ENCODE measurements at places on chromosomes 13 and 19. TPM values are rescaled to one million over a fixed set of nuclear protein-coding genes. Genes with fewer than 3 reads are reported as not detected.
A peak's percentile ranks its signal among the peaks of the same experiment; 100 is the strongest.

Gene KCNN4
- total RNA-seq: 0.51 TPM

DNA sequence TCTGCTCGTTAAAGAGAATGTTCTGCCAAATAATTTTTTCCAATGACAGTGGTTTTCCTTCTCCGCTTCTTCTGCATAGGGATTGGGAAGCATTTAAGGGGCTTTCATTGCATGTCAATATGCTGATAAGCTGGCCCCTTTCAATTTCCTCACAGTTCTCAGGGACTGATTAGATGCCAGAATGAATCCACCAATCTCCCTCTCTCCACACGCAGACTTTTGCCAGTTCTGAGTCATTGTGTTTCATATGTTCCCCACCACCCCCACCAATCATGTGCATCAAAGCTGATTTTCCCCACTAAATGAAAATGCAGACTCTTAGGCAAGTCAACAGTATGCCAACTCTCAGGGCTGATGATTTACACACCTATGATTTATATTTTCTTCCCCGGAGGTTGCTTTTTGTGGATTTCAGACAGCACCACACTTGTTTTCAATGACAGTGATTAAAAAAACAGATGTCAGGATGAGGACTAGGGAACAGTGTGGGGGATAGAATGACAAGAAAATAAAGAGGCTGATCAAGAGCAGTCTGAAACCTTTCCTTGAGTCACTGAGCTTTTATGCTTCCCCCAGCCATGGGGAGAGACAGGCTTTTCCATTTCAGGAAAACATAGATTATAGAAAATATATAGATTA is 47.9 kb upstream of the C13orf42 start:
- no peak for DNase-seq

DNA sequence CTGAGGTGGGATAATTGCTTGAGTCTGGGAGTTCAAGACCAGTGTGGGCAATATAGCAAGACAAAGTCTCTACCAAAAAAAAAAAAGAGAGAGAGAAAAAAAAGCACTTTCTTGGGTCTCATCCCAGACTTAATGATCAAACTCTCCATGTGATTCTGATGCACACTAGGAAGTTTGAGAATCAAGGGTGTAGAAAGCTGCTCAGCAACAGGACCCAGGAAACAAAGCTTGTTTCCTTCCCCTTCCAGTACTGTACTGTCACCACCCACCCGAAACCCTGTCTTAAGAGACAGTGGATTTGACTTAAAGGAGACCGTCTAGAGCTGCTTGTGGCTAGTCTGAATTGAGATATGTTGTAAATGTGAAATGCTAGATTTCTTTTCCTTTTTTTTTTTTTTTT is 5.8 kb downstream of the MISP3 start:
- DNase-seq: no peak

Gene SLC25A41
- 0.13 TPM for total RNA-seq

DNA sequence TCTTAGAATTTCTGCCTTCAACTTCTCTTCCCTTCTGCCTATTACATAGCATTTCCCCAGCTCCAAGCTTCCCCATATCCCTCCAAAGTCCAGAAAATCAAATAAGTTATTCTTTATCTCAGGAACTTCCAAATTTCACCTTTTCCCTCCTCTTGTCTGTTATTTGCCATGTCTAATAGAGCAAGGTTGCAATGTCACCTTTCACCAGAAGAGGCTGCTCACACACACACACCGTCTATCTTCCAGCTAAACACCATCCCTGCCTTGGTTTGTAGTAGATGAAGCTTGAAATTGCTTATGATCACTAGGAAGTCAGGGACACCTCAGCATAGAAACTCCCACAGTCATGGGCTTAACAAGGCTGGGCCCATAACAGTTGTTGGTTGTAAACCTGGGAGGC is 48.4 kb downstream of the ZNRF4 start:
- no peak for DNase-seq

Gene DCLK1
- 10.5 TPM for total RNA-seq

Gene KLK15
- not detected for total RNA-seq

Gene KIR2DL1
- not detected for total RNA-seq

DNA sequence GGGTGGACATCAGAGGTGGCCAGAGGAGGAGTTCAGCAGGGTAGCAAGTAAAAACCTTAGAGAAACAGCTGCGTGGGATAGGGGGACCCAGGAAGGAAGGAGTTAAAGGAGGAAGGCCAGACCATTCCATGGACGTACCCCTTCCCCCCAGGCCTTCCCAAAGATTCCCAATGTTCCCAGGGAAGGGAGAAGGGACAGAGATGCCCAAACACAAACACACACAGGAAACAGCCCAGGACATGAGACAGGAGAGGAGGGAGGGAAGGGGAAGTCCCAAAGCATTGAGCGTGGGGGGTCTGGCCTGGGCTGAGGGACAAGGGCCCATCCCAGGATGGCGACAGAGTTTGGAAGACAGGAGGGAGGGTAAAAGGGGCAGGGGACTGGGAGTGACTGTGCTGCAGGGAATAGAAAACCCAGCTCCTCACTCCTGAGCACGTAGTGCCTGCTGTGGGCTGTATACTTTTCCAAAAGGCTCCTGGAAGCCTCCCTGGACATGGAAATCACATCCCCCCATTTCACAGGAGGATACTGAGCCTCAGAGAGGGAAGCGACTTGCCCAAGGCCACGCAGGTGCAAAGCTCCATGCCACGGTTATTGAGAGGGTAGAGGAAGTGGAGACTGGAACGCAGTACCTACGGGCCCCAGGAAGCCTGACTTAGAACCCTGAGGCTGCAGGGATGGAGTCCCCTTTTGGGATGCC is 1.1 kb downstream of the SYDE1 start:
- DNase-seq: no peak

DNA sequence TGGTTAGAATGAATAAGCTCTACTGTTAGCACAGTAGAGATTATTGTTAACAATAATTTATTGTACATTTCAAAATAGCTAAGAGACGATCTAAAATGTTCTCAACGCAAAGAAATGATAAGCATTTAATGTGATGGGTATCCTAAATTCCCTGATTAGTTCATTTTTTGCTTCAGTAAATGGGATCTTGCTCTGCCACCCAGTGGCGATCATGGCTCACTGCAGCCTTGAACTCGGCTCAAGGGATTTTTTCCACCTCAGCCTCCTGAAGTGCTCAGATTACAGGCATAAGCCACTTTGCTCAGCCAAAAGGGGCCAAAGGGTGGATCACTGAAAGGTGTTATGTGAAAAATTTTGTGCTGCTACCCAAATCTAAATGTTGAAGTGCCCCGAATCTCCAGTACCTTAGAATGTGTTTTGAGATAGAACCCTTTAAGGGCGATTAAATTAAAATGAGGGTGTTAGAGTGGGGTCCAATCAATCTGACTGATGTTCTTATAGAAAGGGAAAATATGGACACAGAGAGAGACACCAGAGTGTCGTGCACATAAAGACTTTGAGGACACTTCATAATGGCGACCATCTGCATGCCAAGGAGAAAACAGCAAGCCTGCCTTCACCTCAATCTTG is 31.5 kb upstream of the ZNF766 start:
- DNase-seq: peak; percentile 65

DNA sequence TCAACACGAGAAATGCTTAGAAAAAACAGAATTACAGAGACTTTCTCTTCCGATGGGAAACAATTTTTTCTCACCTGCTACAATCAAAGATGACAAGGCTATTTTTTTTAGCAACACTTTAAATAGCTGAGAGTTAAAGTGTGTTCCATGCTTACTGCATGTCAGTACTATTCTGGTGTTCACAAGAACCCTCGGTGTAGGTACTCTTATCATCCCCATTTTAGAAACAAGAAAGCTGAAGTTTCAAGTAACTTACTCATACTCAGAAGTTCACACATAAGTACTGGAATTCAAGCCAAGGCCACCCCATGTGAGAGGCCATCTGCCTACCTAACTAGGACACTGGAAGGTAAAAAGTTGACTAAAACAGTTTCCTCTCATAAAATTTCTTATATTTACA is 9.0 kb upstream of the TNFRSF19 start:
- DNase-seq: no peak

DNA sequence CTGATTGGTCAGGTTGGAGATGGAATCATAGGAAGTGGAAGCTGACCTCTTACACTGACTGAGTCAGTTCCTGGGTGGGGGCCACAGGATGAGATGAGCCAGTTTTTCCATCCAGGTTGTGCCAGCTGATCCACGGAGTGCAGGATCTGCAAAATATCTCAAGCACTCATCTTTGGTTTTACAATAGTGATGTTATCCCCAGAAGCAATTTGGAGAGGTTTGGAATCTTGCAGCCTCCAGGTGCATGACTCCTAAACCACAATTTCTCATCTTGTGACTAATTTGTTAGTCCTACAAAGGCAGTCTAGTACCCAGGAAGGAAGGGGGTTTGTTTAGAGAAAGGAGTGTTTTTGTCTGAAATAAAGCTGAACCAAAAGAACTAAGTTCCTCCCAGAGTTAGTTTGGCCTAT is 212.8 kb downstream of the SLITRK6 start:
- no peak for DNase-seq

DNA sequence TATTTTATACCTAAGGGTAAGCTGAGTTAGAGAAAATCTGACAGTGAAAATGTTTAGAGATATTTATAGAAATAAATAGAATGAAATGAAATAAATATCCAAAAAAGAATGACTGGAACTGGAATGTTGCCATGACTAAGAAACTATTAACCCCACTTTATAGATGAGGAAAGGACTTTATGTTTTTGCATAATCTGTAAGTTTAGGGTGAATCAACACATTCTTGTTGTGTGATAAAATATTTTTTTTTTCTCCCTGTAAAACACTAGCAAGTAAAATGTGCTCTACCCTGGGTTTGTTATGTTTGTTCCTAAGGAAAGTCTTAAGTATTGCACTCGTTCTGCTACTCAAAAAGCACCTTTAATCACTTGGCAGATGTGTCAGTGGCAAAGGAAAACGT is 83.8 kb upstream of the KL start:
- DNase-seq: no peak

GRCh38 chr19:4744451-4745174 is 21.0 kb upstream of the DPP9 start:
- DNase-seq: no peak

DNA sequence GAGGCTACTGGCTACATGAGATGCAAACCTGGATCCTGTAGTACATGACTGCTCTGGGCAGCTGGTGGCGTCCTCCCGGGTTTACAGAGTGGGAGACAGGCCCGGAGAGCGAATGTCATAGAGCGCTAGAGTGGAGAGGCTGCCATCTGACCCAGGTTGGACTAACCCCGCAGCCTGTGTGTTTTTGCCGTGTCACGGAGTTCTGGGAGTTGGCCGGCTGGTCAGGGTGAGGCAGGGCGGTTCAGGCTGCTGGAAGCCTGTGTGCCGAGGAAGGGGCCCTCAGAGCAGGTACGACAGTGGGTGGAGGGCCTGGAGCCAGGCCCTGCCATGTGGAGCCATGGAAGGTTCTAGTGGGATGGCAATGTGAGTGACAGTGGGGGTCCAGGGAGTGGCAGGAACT is 12.5 kb downstream of the CRTC1 start:
- no peak for DNase-seq

GRCh38 chr13:46489586-46490023 is 63.4 kb upstream of the LRCH1 start:
- no peak for DNase-seq

Gene PGLYRP1
- not detected for total RNA-seq

GRCh38 chr13:112899281-112900225 is 69.5 kb upstream of the MCF2L start:
- DNase-seq: no peak

GRCh38 chr13:110382229-110382628 is 75.1 kb downstream of the COL4A2 start:
- DNase-seq: no peak

- no peak for DNase-seq
Measured at GRCh38 chr19:54388802-54389139, 24.0 kb upstream of the LAIR1 start.
